ENCODE measurements at places on chromosomes 2 and 18.

DNA sequence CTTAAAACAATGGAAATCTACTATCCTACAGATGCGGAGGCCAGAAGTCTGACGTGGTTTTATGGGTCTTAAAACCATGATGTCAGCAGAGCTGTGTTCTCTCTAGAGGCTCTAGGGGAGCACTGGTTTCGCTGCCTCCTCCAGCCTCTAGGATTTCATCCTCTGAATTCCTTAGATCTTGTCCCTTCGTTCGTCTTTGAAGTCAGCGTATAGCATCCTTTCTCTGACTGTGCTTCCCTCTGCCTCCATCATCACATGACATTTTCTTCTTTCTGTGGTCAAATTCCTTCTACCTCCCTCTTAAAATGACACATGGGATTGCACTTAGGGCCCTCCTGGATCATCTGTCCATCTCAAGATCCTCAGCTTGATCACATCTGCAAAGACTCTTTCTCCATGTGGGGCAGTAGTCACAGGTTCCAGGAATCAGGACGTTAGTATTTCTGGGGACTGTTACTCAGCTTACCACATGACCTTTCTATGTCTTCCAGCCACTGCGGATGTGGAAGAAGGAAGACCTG is 22.7 kb upstream of the NCK2 start:
- no peak for DNase-seq

DNA sequence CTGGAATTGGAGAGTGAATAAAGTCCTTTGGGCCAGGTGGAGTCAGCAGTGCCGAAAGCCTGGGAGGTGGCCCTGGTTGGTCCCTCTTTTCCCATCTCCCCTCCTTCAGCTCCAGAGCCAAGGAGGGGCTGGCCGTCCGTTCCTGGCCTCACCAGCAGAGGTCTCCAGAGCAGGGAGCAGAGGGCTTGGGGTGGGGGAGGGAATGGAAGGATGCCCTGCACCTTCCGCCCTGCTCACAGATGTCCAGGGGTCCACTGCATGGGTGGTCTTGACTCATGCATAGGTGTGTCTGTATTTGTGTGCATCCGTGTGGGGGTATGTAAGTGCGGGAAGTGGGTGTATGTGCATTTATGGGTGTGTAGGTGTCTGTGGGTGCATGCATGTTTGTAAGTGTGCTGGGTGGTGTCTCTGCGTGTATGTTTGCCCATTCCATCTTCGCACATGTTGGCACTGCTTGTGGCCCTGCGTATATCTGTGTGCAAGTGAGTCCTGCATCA is 201.8 kb downstream of the ZFP36L2 start:
- peak; percentile 64 for DNase-seq

- DNase-seq, result no peak
Measured at GRCh38 chr2:231685349-231686191, 22.8 kb upstream of the PTMA start.

GRCh38 chr18:68763083-68763482 is 34.8 kb upstream of the CCDC102B start:
- DNase-seq, result no peak

GRCh38 chr18:390741-391478 is 109.6 kb downstream of the COLEC12 start:
- DNase-seq, result no peak

DNA sequence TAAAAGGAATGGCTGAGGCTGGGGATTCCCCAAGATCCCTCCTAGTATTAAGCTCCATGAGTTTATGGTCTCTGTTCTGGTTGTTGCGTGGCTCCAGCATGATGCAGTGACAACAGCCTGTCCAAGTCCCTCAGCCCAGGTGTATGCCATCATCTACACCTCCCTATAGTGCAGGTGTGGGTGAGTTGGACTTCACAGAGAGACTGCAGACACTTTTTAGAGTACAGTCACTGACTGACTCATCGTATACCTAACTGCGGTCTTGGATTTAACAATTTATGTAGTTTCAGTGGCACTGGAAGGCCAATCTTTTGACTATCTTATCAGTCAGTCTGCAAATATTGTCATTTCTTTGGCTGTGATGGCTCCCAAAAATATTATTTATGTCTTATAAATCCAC is 415.0 kb downstream of the TMX3 start:
- DNase-seq, result no peak

DNA sequence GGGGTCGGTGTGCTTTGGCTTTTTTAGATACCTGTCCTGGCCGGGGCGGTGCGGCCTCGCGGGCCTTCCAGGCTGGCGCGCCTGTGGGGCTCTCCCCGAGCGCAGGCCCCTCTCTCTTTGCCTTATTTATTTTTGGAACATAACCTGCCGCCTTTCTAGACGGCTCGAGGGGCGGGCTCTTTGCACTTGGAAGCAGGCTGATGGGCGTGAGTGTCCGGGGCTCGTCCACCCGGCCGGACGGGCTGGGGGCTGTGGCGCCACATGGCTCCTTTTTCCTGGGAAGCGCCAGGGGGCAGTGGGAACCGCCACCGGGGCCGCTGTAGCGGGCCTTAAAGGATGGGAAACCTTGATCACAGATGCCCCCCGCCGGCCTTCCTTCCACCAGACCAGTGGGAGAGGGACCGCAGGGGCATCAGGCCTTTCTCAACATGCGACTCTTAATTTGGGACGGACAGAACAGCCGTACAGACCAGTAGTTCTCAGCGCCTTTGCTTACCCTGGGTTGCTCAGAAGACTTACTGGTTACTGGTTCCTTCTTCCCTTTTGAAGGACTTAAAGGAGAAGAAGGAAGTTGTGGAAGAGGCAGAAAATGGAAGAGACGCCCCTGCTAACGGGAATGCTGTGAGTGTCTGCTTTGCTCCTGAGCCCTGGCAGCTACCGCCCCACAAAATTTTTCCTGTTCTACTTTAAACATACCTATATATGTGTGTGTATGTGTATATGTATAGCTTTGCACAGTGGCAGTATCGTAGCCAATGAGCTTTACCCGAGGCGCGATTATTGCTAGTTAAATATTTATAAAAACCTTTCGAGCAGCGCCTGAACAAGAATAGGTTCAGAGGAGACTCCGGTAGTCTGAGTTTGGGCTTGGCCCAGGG is 2.7 kb downstream of the PTMA start:
- peak; percentile 19 for DNase-seq

- no peak for DNase-seq
Measured at GRCh38 chr18:45227001-45227742, 388.1 kb upstream of the SLC14A2 start.

DNA sequence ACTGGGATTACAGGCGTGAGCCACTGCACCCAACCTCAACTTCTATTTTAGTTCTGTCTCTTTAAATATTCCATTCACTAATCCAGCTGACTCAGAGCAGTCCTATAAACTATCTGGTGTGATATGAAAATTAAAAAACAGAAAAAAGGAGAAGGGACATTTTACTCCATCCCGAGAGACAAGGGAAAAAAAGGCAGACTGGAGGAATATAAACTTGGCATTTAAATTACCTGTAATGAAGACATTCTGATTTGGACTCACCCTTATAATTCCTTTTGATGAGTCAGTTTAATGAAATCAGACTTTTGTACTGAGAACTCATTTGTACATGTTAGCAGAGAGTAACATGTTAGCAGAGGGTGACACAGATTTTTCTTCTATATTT is 74.8 kb upstream of the RIOK3 start:
- no peak for DNase-seq

GRCh38 chr2:167900435-167901114 is 346.8 kb downstream of the STK39 start:
- no peak for DNase-seq

- no peak for DNase-seq
Measured at GRCh38 chr18:63147973-63148372, 171.6 kb downstream of the BCL2 start.

DNA sequence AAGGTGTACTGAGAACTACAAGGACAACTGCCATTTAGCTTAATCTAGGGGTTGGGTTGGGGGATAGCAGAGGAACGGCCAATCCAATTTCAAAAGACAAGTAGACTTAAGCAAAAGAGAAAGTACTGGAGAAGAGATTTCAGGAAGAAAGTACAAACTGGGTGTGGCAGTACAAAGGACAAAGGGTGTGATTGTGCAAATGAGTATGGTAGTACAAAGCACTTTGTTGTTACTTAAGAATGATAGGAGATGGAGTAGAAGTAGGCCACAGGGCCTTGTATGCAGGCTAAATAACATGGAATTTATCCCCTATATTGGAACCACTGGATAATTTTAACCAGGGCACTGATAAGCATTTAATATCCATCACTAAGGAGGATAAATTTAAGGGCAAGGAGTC is 4.7 kb upstream of the ORC2 start:
- no peak for DNase-seq

DNA sequence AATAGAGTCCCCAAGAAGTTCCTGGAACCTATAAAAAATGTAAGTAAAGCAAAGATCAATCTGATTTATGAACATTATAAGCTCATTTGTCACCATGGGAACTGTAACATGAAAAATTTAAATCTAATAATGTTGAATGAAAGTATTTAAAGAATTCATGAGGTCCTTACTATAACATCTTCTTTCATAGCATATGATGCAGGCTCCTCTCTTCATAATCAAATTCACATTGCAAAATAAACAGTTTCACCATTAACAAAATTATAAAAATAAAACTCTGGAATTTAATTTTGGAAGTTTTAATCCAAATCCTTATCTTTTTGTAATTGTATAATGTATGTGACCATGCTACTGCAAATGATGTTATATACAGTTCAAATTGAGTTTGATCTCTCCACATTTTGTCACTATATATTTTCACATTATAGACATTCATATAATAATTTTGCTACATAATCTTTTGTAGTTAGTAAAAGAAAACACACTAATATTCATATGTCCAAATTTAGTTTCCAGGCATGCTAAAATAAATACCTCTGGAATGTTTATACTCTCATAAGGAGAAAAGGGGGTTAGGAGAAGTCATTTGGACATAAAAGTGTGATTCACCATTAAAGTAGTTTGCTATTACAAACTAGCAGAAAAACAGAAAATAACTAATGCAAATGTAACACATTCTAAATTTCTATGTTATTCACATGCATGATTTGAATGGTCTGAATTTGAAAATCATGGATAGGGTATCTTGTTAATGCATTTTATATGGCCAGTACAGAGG is 954.1 kb downstream of the DSC3 start:
- DNase-seq, result no peak

GRCh38 chr2:160719116-160719515 is 225.5 kb upstream of the RBMS1 start:
- DNase-seq, result no peak

DNA sequence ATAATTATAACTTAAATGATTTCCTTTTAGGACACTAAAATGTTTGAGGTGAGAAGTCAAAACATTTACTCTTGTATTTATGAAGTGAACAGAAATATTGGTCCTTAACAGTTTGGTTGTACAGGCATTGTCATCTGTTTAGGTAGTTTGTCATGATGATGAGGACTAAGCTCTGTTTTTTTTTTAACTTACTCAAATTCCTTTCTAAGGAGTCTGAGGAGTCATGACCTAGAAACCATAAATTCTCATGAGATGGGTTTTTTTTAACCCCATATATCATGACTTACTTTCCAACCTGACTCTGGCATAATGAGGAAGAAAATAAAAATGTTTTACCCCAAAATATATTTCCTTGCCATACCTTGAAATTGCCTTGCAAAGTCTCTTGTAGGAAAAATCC is 1176.2 kb downstream of the SUCLG1 start:
- DNase-seq, result no peak

GRCh38 chr18:56651771-56652092 is 573 bp downstream of the WDR7 start:
- no peak for DNase-seq

DNA sequence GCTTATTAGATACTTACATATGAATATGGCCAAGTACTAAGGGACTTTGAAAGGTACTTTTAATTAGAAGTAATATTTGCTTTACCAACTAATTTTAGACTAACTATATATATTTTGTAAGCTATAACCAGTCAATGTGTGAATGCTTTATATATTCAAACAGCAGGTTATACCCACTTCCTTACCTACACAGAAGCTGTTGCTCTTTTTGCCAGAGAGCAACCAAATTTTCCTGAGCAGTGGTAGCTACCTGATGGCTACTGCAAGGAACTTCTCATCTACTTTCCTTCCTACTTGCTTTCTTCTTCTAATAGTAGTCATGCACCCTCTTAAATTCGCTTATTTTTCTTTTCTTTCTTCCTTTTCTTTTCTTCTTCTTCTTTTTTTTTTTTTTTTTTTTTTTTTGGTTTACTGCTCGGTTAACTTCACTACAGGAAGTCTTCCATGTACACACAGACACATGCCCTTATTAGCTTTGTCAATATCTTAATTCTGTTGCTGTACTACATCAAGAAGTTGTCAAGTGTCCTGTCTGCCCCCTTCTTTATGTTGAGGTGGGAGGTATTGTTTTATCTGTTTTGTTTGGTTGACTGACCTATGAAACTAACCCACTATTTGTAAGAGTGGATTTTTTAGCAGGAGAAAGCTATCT is 95.0 kb downstream of the EPC2 start:
- DNase-seq, result no peak

DNA sequence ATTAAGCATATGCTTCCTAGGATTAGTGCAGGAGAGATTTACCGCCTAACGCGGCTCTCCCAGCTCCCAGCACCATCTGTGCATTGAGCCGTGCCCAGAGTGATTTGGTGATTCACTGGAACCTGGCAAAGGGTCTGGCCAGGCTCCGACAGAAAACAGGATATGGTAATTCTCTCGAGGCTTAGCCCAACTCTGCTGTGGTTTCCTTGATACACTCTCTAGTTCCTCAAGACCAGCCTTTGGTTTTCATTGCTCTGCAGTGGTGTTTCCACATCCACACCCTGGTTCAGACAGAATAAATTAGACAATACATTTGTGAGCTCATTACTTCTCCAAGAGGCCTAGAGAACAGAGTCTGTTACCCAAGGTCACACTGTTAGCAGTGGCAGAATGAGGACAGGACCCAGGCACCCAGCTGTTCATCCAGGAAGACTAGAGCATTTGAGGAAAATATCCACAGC is 23.0 kb upstream of the SMAD2 start:
- no peak for DNase-seq

- no peak for DNase-seq
Measured at GRCh38 chr2:20200697-20201555, 24.0 kb downstream of the SDC1 start.

DNA sequence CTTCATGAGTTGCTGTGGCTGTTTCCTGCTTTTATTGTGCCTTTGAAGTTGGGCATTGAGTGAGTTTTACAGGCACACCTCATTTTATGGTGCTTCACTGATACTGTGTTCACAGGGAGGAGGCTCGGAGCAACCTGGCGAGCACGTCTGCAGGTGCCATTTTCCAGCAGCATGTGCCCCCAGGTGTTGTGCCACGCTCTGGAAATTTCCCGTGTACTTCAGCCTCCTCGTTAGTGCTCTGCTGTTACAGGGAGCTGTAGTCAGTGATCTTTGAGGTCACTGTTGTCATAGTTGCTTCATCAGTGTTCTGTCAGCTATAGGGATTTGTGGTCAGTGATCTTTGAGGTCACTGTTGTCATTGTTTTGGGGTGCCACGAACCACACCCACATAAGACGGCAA is 20.1 kb downstream of the CTDP1 start:
- no peak for DNase-seq

- DNase-seq, result no peak
Measured at GRCh38 chr2:199457147-199458008, at the start of gene SATB2. TSS of gene SATB2 (minus strand) at chr2:199457939. CDS start at chr2:199456037, 1,902 bp downstream.

Measured in activated CD4-positive, alpha-beta T cell treated with anti-CD3 and anti-CD28 coated beads, Interleukin-2, amount 50 U/mL, for 48 hours (primary cell).